ENCODE measurements at places on chromosomes 11 and 22.

DNA sequence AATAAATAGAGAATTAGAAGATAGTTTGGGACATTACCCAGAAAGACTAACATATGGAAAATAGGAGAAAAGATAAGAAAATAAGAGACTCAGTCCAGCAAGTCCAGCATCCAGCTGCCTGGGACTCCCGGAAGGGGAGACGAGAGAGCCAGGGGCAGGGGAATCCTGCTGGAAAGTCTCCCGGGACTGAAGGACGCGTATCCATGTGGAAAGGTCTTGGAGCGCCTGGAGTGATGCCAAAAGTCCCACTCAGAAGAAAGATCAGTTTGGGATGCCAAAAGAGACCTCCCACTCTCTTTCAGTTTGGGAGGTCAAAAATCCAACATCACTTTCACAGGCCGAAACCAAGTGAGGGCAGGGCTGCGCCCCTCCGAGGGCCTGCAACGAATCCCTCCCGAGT is 30.7 kb downstream of the LRFN4 start:
- DNase-seq: no peak

- no peak for DNase-seq
These were observed 1.2 kb upstream of the TBC1D10A start for GRCh38 chr22:30327864-30328345.

- peak; percentile 86 for DNase-seq
These were observed 149.3 kb downstream of the FBXO7 start for GRCh38 chr22:32623943-32624342.

- no peak for DNase-seq
These were observed 344.0 kb upstream of the CCDC90B start for GRCh38 chr11:83630211-83630610.

GRCh38 chr11:61685617-61685967 is 5.4 kb downstream of the DAGLA start:
- no peak for DNase-seq

GRCh38 chr22:47736186-47737034 is 974.0 kb downstream of the TBC1D22A start:
- DNase-seq: no peak

GRCh38 chr11:132456751-132457328 is 1075.5 kb downstream of the OPCML start:
- no peak for DNase-seq

- no peak for DNase-seq
These were observed 2.7 kb upstream of the MYRF start for GRCh38 chr11:61749591-61750217.

All from GM04504 (cell line).